NCI-H1930 (cell line): ENCODE measurements at places on chromosomes 12 and 14.

GRCh38 chr12:11618046-11618445, 31.4 kb upstream of the ETV6 start:
- no peak for DNase-seq

- no peak for DNase-seq
Observed at GRCh38 chr14:90545382-90545781, 148.6 kb downstream of the CALM1 start.

- no peak for DNase-seq
Observed at GRCh38 chr14:23608454-23608853, 27.7 kb upstream of the DHRS2 start.

GRCh38 chr12:108052260-108052659, 76.8 kb upstream of the WSCD2 start:
- DNase-seq: no peak

DNA sequence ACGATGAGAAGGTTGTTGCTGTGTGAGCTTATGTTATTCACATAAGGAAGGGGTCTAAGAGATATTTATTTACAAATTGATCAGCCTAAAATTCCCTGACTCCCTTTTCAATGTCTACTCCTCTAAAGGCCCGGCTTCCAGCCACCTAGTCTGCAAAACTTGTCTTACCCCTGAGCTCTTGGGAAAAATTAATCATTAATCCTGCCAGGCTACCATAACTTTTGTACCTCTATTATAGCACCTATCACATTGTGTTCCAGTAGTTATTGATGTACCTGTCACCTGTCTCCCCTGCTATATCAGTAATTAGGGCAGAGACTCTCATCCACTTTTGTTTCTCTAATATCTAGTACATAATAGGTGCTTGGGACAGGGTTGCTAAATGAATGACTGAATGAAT, 29.3 kb upstream of the FRS2 start:
- no peak for DNase-seq

GRCh38 chr14:103782376-103782775, 65.0 kb downstream of the PPP1R13B start:
- DNase-seq: no peak
